Fibroblast of the aortic adventitia (primary cell): ENCODE measurements at places on chromosomes 2 and 18.

DNA sequence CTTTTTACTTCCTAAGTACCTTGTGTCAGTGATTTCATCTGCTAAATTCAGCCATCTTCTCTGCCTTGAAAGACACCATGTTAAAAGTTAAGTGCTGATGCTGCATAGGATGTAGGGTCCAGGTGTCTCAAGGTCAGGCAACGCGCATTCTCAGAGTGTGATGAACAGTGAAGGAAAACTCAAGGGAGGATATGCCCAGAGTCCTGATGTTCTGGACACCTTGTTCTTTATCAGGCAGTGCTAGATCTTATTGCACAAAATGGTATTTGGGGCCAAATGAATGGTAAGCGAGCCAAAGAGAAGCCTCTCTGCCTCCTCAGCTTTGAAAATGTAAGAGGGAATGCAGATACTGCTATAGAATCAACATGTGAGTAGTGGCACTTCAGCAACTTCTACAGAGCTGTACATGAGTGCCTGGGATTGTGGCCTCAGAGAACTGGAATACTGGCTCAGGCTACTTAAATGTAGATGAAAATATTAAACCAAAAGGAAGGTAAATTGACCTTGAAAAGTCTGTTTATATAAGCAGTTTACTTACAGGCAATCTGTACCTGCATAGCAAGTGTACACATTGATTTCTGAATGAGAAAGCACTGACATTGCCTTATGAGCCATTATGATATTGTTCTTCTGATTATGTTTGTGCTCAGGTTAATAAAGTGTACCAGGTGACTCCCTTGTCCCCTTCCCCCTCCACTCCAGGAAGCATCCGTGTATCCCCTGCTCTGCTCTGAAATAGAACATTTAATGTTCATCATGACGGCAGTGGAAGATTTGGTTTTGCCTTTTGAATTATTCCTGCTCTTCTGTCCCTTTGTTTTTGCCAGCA is 86.7 kb upstream of the RANBP2 start:
- DNase-seq = no peak

DNA sequence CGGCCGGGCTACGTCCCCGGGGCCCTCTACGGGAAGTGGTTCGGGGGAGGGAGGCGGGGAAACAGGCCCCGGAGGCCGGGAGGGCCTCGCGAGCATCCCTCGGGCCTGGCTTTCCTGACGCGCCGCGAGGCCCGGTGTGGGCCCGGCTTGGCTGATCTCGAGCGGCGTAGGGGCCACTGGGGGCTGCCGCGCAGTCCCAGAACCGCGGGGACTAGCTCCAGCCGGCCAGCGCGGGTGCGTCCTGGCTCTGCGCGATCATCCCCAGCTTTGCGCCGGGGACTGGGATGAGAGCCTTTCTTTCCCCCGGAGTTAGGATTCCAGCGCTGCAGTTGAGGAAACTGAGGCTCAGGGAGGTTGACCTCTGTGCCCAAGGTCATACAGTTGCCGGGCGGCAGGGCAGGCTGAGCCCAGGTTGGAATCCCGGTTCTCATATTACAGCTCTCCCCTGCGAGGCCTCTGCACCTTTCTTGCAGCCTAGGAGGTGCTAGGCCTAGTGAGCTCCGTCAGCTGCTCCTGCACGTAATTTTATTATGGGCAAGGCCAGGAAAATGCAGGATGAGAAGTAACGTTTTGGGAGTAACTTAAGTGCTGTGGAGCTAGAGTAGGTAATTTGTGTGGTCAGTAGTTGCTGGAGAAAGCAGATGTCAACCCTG is 501 bp downstream of the LPIN1 start:
- DNase-seq = no peak

GRCh38 chr2:1169291-1169949 is 218.8 kb downstream of the SNTG2 start:
- DNase-seq = no peak

DNA sequence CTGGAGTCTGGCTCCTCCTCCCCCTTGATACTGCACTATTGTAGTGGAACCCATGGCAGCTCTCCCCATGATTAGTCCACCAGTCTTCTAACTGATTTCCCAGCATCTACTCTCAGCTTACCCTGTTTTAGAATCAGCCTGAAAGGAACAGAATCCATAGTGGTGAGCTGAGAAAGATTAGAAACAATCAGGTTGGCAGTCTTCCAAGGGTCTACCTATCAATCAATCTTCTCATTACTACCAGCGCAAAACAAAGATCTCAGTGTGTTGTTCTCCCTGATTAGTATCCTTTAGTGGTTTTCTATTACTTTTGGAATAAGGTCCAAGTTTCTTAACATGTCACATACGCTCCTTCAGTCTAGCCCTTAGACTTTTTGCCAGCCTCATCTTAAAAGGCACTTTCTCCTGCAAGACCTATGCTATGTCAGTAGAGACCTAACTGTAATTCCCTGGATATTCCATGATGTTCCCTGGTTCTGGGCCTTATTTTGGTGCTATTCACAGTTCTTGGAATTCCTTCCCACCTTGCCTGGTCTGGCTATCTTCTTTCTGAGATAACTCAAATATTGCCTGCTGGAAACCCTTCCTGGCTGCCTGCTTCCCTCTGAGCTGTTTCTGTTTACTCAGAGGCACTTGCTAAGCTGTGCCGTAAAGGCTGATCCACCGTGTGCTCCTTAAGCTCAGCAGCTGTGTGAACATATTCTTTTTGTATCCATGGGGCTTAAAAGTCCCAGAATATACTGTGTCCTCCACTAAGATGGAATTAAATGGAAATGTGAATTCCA is 32.6 kb downstream of the LAMA3 start:
- DNase-seq = peak; percentile 57

DNA sequence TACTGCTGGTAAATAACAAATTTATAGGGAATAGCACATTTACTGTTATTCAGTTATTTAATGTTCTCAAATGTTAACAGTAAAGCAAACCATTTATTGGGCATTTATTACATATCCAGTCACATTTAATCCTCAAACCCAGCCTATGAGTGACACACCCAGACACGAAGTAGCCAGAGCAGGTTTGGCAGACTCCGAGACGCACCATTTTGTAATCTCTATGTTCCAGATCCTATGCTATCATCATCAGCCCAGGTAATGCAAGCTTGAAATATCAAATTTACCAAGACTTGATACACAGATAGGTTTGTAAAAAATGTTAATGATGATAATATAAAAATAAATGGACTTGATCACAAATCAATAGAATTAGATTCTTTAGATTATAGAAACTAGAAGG is 131.1 kb downstream of the IKZF2 start:
- no peak for DNase-seq
